ENCODE measurements at places on chromosomes 2 and 18.

- no peak for DNase-seq
Observed at GRCh38 chr2:24435391-24436316, 55.4 kb upstream of the NCOA1 start.

GRCh38 chr2:184413671-184414229, 184.6 kb upstream of the ZNF804A start:
- no peak for DNase-seq

DNA sequence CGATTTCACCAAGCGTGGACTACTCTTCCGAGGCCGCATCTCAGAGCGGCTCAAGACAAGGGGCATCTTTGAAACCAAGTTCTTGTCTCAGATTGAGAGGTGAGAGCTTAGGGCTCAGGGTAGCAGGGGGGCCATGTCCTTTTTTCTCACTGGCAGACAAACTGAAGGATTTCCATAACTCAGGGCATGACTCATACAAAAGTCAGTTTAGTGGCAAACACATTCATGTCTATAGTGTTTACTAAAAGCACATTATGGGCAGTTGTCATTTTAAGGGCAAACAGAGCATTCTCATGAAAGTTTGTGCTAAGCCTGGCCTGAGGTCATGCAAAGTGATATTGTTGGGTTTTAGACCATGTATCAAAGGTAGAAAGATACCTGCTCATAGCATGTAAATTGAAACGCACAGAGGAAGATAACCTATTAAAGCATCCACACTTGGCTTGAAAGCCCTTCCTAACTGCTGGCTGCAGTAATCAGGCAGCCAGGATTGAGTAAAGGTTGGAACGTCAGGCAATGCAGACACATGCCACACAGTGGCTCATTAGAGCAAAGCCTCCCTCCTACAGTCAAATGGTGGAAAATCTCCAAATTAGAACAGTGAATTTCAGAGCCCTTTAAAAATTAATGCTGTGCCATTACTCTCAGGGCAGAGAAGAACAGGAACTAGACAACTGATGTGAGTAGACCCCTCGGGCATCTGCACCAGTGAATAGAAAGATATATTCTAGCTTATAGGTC, 54.2 kb downstream of the HK2 start:
- DNase-seq = no peak

GRCh38 chr2:222862106-222862908, 1.5 kb downstream of the ACSL3 start:
- DNase-seq = no peak

- no peak for DNase-seq
Observed at GRCh38 chr18:371609-371982, 103.7 kb upstream of the THOC1 start.

DNA sequence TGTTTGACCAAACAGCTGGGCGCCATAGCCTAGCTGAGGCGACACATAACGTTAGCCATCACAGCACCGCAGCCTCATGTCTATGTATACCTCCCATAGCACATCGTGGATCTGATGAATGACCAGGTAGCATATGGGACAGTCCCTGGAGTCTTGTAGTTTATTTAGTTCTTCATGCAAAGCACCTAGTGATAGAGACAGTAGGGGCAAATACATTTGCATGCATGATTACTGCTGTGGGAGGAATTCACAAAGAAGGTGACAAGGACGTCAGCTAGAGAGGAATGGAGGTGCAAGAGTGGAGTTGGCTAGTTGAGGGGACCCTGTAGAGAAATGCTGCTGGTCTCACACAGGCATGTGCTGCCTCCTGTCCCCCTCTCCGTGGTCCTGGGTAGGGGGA, 478.9 kb upstream of the HS6ST1 start:
- DNase-seq = no peak

DNA sequence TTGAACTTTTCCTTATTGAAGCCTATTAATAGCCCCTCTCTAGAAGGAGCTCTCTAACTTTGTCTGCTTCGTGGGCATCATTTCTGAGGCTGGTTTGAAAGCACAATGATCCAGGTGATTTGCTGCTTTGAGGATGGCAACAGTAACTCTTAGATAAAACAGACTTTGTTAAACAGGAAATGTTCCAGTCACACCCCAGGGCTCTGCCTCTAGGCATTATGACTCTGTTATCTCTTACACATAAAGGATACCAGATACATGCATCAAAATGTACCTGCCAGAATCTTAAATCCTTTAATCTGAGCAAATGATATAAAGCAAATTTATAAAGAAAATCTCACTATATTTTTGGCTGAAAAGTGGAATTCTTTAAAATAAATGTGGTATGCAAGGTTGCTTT, 52.3 kb downstream of the GAD1 start:
- no peak for DNase-seq

DNA sequence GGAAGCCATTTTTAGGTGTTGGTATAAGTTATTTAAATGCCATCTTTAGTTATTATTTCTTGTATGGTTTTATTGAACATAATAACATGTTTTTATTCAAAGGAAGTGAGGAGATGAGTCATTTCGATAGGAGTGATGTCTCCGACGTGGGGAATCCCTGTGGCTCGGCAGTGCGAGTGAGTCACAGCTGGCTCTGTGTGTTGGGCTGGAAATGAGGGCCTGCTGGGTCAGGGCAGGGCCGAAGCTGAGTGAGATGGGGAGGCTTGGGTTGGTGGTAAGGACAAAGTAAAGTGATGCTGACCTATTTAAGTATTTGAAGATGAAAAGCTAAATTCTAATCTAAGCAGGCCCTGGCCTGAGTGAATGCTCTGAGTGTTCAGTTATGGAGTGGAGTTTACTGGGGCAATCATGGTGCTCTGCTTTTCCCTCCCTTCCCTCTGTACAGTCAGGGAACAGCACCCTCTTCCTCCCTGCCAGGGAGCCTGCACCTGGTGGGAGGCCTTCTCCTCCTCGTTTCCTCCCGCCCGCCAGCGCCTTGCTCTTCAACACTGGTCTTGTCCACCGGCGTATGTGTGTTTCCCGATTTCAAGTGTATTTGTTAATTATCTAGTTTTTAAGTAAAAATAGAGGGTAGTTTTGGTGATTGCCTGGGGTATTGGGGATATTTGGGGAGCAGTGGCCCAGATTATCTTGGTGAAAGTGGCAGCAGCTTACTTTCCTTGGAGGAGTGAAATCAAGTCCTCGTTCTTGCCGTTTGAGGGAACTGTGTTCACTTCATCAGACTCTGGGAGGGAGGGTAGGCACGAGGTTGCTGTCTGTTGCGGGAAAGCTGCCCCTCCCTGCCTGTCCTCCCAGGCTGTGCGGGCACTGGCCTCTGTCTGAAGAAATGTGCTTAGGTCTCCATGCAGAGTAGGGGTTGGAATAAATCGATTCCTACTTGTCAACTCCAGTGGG, 157.0 kb downstream of the LDLRAD4 start:
- peak; percentile 72 for DNase-seq

DNA sequence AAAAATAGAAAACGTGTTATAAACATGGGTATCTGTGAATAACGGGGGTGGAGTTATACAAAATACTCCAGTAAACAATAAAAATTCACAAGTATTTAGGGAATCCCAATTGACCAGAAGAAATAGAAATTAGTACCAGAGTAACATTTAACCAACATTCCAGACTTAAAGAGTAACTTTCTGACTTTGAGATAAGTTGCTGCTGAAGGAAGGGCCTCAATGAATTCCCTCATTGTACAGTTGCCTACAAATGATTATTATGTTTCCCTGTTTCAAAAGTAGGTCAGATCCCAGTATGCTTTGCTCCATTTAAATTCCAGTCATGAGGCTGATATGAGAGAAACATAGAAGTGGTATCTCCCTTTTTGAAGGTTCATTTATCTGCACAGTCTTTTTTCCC, 88.3 kb upstream of the KCNH7 start:
- no peak for DNase-seq

GRCh38 chr2:40485318-40485717, 33.4 kb upstream of the SLC8A1 start:
- DNase-seq = no peak

- peak; percentile 66 for DNase-seq
Observed at GRCh38 chr2:101253013-101253702, 472 bp downstream of the CNOT11 start.

DNA sequence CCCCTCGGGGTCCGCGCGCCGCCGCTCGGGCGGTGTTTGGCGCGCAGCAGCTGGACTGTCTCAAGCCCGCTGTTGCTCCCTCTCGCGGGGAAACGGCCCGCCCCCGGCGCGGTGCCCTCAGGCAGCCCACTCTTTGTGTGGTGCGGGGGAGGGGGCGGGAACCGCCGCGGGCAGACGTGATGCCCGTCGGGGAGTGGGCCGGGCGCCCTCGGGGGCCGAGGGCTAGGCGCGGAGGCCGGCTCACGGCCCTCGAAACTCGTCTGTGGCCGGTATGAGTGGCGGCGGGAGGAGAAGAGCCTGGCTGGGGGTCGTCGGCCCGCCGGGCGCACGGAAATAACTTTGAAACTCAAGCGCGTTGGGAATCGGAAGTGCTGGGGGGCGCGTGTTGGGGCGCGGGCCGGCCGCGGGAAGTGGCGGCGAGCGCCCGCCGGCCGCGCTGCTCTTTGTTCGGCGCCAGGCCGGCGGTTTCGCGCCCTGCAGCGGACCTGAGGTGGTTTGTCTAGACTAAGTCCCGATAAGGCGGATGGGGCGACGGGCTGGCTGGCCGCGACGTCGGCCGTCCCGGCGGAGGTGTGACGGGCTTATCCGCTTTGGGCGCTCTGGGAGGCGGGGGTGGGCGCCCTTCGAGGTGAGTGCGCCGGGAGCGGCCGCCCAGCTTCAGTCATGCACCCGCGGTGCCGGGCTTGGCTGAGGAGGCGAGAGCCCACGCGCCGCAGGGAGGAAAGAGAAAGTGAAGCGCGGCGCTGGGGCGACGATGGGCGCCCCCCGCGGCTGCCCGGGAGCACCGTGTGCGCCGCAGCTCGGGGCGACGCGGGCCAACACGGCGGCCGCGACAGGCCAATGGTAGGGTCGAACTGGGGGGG, 679 bp downstream of the PTMA start:
- DNase-seq = peak; percentile 41

- no peak for DNase-seq
Observed at GRCh38 chr2:43634604-43635306, 2.3 kb upstream of the PLEKHH2 start.

- DNase-seq = no peak
Observed at GRCh38 chr2:121004950-121005349, 269.3 kb downstream of the GLI2 start.
